ENCODE measurements at places on chromosomes 2 and 18.

- DNase-seq = no peak
These were observed 250.9 kb downstream of the PIEZO2 start for GRCh38 chr18:10898417-10898974.

- no peak for DNase-seq
These were observed 5.6 kb upstream of the DNMT3A start for GRCh38 chr2:25347205-25347815.

- no peak for DNase-seq
These were observed 1023.4 kb upstream of the LRRTM1 start for GRCh38 chr2:81327911-81328310.

GRCh38 chr2:78839259-78839658 lies 186.2 kb upstream of the REG3G start:
- no peak for DNase-seq

DNA sequence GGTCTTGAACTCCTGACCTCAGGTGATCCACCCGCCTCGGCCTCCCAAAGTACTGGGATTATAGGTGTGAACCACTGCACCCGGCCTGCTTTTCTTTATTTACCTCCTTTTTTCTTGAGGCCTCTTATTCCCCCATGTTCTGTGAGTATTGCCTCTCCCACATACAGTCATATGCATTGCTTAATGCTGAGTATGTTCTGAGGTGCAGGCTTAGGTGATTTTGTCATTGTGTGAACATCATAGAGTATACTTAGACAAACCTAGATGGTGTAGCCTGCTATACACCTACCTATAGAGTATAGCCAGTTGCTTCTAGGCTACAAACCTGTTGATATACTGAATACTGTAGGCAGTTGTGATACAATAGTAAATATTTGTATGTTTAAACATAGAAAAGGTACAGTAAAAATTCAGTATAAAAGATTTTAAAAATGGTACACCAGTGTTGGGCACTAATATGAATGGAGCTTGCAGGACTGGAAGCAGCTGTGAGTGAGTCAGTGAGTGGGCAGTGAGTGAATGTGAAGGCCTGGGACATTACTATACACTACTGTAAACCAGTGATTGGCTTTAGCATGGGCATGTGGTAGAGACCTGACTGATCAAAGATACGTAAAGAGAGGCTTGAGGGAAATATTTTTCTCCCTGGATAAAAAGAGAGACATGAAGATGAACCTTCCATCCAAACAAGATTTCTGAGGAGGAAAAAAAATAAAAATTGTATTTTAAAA lies 17.6 kb downstream of the SLC39A10 start:
- DNase-seq = no peak

DNA sequence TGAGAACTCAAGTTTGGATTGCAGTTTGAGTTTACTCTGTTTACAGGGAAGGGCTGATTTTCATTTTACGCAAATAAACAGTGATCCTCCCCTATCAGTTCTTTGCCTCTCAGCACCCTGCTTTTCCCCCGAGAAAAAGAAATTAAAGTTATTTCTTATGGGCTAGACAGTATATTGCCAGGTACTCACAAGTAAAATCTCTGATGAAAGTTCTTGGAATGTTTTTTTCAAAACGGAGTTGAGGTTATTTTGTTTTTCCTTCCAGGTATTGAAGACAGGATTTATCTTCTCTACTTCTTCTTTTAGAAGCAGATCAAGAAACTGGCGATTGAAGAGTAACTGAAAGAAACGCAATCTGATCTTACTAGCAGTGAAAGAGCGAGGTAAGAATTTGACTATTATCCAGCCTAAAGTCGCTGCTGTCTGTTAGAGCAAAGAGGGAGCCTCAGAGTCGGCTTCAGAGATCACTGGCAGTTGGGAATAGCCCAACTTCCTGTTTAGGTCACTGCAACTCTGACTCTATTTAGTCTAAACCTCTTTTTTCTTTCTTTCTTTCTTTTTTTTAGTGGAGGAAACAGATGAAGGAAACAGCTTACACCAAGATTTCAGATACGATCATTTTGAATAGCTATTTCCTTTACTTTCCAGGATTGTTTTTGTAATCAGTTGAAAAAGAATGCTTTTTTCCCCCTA lies at the start of gene TFPI:
Gene TFPI, minus strand, starts transcription at position 425 of the 693 bp plus-strand sequence. CDS start 50,667 bp downstream, outside the sequence.
- DNase-seq = peak; percentile 73

GRCh38 chr2:36185624-36186023 lies 170.0 kb upstream of the CRIM1 start:
- DNase-seq = no peak

- DNase-seq = peak; percentile 59
These were observed 27.9 kb upstream of the ASNSD1 start for GRCh38 chr2:189633392-189633811.

DNA sequence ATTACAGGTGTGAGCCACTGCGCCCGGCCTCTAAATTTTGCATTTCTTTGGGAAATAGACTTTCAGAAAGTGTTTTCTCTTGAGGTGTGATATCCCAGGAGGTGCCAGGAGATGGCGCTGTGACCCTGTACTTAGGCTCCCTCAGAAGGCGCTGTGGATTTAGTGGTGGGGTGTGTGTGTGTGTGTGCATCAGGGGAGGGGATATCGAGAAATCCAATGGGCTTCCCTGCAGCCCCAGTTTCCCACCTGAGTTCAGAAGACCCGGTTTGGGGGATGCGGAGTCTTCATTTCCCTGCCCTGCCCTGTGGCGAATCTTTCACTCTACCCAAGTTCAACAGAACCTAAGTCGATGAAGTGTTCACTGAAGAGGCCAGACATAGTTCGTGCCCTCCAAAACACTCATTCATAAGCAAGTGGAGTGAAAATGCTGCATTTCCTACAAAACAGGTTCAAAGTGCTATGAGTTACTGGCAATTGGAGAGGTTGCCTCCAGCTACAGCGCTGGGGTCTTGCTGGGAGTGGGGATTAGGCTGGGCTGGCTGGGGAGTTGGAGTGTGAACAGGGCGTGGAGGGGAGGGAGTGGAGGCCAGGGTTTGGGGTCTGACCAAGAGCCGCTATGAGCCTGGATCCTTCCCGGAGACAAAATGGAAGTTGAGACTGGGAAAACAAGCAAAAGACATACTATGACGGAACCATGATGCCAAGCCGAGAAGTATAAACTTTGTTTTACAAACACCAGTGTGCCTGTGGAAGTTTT lies 6.5 kb upstream of the WNT6 start:
- peak; percentile 62 for DNase-seq

GRCh38 chr2:43142921-43143438 lies 83.4 kb downstream of the ZFP36L2 start:
- peak; percentile 74 for DNase-seq

DNA sequence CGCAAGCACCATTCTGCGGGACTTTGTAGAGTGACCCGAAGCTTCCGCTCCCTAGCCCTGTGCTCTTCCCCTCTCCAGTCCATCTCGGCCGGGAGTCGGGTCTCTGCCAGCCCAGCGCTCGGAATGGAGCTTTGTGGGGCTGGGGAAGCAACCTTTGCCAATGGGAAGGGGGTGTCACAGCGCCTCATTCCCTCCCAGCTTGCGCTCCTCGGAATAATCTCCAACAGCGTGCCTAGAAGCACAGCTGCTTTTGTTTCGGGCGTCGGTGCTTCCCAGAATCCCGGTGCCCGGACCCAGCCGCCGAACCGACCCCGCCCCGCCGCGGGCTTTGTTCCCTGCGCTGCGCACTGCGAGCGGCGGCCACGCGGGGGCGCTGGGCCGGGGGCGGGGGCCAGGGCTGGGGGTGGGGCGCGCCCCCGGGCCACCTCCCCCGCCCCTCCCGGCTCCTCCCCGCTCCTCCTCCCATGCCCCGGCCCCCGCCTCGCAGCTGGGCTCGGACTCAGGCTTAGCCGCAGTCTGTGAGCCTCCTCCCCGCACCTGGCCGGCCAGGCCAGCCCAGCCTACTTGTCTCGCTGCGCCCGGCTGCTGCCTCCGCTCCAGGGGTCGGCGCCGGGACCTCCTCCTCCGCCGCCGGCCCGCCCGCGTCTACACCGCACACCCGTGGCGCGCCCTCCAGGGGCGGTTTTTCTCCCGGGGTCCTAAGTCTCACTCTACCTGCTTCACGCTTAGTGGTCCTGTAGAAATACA lies 77.7 kb upstream of the SMAD2 start:
- DNase-seq = peak; percentile 67

- DNase-seq = no peak
These were observed 316.9 kb upstream of the REV1 start for GRCh38 chr2:99806758-99807157.

- no peak for DNase-seq
These were observed 532.3 kb downstream of the SLC4A3 start for GRCh38 chr2:220159738-220160137.

- no peak for DNase-seq
These were observed 134.5 kb downstream of the PTRHD1 start for GRCh38 chr2:24658531-24659202.

- DNase-seq = no peak
These were observed 2.9 kb upstream of the DPYSL5 start for GRCh38 chr2:26845021-26845420.

DNA sequence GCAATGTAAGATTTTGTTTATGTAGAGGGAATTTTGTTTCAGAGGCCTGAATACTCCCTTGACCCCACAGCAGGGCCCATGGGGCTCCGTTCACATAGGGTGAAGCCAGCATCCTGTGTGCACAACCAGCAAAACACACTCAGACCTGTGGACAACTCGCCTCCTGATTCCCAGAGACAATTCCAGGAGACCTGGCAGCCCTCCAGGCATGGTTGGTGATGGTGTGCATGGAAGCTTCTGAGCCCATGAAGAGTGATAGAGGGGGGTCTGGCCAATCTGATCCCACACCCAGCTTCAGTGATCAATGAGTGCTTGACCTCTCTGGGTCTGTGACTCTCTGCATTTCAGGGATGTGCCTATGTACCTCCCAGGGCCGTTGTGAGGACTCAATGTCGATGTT lies 91.0 kb upstream of the RAB6C start:
- DNase-seq = no peak

DNA sequence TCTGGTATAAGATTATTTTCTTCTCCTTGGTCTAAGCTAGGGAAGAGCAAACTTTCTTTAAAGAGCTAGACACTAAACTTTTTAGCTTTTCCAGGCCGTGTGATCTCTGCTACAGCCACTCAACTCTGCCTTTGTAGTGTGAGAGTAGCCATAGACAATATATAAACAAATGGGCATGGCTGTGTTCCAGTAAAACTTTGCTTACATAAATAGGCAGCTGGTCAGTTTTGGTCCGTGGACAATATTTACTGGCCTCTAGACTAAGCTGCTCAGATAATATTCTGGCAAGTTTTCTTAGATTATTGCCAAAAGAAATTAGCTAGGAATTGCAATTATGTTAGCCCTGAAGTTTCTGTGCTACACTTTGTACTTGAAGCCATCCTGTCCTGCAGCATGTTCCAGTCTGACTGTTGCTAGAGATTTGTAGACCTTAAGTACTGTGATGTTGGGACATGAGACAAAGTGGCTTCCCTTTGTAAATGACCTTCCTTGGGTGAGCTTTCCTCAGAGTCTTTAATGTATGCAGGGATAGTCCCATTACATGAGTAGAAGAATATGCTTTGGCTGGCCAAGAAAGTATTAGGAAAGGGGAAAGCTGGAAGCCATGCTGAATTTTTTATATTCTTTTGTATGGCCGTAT lies 126.9 kb downstream of the SOX11 start:
- no peak for DNase-seq

GRCh38 chr2:124996406-124996805 lies 971.3 kb downstream of the CNTNAP5 start:
- DNase-seq = no peak

- no peak for DNase-seq
These were observed 9.1 kb upstream of the STEAP3 start for GRCh38 chr2:119214453-119215037.

DNA sequence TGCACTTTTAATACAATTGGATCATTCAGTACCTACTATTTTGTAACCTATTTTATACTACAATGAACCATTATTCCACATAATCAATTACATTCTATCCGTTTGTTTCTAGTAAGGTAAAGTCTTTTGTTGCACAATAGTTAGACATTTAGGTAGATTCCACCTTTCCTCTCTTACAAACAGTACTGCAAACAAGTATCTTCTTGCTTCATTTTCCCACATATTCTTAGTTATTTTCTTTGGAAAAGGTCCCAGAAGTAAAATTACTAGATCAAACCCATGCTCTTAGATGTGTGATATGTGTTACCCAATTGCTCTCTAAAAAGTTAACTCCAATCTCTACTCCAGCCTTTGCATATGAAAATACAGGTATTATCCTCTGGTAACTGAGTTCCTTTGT lies 49.6 kb downstream of the SPIRE1 start:
- DNase-seq = no peak

DNA sequence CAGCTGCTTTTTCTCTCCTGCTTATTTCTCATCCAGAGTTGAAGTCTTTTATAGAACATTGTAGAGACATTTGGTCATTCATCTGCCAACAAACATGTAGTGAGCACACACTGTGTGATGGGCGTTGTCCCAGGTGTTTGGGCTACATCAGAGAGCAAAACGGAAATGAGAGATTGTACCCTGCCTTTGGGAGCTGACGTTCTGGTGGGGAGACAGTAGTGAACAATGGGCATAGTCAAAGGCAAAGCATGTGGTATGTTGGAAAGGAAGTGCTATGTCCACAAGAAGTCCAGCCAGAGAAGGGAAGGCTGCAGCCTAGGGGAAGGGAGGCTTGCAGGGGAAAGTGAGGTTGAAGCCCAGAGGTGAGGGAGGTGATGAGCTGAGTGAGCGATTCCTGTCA lies 78.1 kb downstream of the PIEZO2 start:
- no peak for DNase-seq

DNA sequence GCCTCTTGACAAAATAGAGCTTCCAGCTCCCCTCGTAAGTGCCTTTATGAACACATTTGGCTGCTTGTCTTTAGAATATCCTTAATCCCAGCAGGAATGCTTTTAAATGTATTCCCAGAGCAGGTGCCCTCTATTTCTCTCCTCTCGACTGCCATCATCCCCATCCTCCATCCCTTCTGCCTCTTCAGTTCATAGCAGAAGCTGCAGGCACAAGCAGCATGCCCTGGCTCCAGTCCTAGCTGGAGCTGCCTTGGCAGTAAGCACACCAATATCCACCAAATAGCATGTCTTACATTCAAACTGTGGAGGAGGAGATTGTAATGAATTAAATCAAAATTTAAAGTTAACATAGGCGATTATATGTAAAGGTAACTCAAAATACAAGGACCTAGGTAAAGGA lies 891.3 kb upstream of the SLC39A10 start:
- no peak for DNase-seq

DNA sequence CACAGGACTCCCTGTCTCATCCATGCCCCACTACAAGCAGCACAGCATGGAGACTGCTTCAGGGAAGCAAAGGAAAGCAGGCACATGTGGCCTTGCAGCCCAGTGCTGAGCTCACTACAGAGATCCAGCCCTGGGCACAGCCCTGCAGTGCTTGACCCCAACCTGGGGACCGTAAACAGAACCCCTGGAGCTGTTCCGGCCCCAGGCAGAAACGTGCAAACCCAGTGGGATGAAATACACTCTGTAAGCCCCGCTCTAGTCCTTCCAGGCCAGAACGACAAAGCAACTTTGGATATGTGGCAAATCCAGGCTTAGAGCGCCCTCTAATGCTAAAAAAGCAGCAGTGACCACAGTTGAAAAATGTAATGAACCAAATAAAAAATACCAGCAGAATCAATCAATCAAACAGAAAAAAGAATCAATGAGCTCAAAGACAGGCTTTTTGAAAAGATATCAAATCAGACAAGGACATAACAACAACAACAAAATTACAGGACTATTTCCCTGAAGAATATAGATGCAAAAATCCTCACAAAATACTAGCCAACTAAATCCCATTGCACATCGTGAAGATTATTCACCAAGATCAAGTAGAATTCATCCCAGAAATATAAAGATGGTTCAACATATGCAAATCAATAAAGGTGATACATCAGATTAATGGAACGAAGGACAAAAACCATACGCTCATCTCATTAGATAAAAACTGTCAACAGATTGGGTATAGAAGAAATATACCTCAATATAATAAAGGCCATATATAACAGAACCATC lies 45.6 kb downstream of the ZNF519 start:
- DNase-seq = peak; percentile 54

GRCh38 chr18:78207942-78208341 lies 771.7 kb upstream of the SALL3 start:
- DNase-seq = no peak
